ENCODE measurements at places on chromosomes 2 and 18.

DNA sequence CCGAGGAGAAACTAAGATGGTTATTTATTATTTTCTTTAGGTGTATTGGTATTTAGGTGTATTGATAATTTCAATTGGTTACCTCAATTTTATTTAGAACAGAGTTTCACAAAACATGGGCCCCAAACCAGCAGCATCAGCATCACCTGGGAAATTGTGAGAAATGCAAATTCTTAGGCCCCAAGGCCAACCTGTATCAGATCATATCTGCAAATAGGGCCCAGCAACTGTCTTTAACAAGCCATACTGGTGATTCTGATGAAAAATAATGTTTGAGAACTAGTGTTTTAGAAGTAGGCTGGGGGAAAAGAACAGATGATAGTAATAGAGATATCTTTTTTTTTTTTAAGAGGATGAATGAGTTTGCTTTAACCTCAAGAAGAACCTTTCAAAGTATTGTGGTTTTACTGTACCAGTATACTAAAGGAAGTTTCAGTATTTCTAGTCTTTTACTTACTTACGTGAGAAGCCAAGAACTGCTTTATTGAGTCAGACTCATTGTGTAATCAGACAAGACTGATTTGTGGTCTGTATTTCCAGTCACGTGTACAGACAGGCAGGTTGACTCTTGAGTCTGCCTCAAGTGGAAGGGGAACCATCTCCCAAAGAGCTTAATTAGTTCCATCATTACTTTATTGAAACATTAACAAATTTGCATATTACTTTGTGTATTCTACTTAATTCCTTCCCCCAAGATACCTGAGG is 60.4 kb upstream of the GAREM1 start:
- peak; percentile 22 for DNase-seq

DNA sequence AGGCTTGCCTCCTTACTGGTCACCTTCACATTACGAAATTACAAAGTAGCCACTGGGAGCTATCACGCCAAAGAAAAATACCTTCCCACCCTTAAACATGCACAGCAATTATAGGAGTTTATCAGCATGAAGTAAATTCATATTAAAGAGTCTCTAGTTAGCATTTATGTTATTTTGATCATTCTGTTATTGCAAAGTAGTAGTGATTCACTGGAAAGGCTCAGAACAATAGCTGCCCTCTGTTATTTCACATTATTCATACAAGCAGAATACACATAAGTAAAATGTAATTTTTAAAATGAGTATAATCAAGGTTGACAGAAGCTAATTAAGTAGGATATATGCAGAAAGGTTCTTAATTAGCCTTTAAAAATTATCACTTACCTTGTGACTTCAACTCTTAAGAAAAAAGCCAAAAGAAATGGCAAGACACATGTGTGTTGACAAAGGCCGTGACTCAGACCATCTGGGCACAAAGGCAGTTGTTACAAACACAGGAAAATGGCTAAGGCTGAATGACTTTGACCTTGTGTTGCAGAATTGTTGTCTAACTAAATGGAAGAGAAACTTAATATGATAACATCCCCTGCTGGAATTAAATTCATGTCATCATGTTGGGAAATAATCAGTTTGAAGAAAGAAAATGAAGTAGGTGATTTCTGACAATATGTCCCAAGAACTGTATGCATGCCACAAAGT is 108.3 kb downstream of the ARL6IP6 start:
- DNase-seq = no peak

- peak; percentile 56 for DNase-seq
These were observed 3.5 kb upstream of the EMILIN1 start for GRCh38 chr2:27074738-27075565.

DNA sequence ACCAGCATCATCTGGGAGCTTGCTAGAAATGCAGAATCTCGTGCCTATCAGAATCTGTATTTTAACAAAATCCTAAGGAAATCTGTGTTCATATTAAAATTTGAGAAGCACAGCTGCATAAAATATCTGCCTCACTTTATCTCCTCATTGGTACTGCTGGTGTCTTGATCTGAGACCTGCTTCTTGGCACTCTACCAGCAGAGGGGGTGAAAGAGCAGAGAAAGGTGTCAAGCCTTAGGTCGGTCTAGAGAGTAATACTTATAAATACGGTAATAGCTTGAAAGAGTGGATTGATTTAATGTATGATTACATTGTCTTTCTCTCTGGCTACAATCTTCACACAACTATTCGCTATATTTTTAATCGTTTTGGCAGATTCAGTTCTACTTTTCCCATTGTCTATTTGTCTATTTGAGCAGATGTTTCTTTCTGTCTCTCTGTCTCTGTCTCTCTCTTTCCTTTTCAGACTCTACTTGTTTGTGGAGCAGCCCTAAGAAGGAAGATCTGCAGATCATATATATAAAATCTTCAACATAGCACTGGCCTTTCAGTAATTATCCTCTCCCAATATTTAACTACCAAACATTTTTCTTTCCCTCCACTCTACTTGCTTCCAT is 1.7 kb upstream of the GCG start:
- DNase-seq = peak; percentile 63

DNA sequence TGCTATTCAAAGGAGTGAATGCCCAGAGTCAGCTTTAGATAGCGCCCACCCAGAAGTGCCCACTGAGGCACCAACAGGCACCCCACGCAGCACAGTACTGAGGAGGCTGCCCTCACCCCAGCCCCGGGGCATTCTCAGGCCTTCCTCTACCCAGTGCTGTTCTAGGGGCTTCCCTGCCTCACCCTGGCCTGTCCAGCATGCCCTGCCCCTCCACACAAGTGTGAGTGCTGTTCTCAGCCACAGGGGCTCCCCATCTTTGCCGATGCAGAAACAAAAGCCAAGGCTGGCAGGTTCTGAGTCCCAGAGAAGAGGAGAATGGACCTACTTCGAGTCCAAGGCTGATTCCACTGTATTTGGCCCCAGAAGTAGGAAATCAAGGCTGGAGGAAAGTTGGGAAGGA is 15.8 kb downstream of the BIN1 start:
- DNase-seq = no peak

All from CD4-positive, alpha-beta T cell treated with Interleukin-4 for 1 hour (primary cell).